HL-60 (cell line): ENCODE measurements at places on chromosomes 12 and 14.
A peak's percentile ranks its signal among the peaks of the same experiment; 100 is the strongest.

DNA sequence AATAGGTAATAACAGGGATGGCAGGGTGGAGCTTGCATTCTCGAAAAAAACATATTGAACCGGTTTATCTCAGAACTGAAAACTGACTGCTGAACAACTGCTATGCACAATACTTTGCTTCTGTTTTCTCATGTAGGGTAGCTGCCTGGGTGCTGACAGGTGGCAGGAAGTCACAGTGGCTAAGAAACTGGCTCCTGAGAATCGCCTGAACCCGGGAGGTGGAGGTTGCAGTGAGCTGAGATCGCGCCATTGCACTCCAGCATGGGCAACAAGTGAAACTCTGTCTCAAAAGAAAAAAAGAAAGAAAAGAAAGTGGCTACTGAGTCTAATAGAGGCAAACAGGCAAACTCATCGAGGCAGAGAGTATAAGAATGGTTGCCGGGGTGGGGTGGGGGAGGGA is 113.1 kb downstream of the CCDC60 start:
- no peak for DNase-seq

- DNase-seq: no peak
Observed at GRCh38 chr12:115953450-115953849, 324.0 kb downstream of the MED13L start.

- peak; percentile 37 for DNase-seq
Observed at GRCh38 chr14:75578102-75578785, at the start of gene FLVCR2. FLVCR2 (plus strand) TSS chr14:75578620; CDS start chr14:75578973, 353 bp downstream.

- DNase-seq: no peak
Observed at GRCh38 chr14:92625213-92625612, 111.6 kb downstream of the RIN3 start.

DNA sequence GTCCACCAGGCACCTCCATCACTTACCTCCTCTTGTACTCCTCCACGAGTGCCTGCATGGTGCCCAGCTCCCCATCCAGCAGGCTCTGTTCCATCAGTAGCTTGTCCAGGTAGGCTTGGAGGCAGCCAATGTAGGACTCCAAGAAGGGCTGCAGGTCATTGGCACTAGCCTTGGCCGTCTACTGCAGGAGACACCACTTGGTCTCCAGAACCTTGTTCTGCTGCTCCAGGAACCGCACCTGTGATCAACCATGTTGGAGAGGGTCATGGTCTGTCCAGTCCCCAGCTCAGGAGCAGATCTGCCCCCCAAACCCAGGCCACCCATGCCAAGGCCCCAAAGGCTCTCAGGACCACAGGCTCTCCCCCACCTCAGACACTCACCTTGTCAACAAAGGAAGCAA is 23.9 kb downstream of the KRT76 start:
- DNase-seq: no peak

- DNase-seq: peak; percentile 96
Observed at GRCh38 chr12:132488127-132489077, 1.5 kb upstream of the FBRSL1 start.

DNA sequence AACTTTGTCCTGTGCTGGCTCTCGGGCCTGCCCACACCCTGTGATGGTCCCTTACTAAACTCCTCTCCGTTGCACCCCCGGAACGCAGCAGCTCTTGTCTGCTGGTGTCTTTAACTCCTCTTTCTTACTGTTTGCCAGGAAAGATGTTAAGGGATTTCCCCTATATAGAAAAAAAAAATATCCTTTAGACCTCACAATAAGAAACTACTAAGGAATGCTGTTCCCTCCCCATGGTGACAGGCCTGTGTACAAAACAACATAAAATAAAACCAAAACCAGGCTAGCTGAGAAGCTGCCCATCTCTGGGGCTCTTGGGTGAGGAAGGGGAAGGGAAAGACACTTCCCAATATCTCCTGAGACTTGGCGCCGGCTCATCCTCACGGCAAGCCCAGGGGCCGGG is 95.4 kb downstream of the CHGA start:
- DNase-seq: no peak

DNA sequence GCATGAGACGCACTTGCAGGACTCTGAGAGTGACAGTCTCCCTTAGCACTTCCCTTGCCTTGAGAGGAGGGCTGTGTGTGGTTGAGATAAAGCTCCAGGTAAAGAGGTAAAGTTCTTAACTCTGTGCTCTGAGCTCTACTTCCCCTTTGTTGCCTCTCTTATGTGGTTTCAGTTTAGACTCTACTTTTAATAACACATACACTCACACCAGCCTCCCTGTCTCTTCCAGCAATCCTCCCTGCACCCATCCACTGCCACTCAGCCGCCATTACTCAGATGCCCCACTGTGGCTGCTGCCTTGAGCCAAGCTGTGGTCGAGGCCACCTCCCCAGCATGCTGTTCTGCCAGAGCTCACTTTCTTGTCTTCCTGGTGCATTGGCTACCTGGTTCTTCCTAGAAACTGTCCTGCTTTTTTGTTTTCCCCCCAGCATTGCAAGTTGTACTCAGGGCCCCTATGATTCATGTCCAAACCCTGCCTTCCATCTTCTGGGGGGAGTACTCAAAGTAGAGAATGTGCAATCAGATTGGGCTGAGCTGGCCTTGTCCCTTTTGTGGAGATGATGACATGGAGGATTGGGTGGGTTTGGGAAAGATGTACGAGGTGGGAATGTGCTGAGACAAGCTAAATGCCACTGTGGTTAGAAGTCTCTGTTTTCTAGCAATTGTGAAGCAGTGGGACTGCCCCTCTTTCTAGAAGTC is 115.5 kb upstream of the PARP11 start:
- DNase-seq: peak; percentile 26

GRCh38 chr14:68690089-68690958 is 102.5 kb downstream of the ZFP36L1 start:
- no peak for DNase-seq

- no peak for DNase-seq
Observed at GRCh38 chr12:3892631-3893030, 19.4 kb upstream of the PARP11 start.

- DNase-seq: no peak
Observed at GRCh38 chr12:67091678-67092077, 177.5 kb upstream of the CAND1 start.

- DNase-seq: no peak
Observed at GRCh38 chr14:103489621-103490020, 33.0 kb downstream of the CKB start.

DNA sequence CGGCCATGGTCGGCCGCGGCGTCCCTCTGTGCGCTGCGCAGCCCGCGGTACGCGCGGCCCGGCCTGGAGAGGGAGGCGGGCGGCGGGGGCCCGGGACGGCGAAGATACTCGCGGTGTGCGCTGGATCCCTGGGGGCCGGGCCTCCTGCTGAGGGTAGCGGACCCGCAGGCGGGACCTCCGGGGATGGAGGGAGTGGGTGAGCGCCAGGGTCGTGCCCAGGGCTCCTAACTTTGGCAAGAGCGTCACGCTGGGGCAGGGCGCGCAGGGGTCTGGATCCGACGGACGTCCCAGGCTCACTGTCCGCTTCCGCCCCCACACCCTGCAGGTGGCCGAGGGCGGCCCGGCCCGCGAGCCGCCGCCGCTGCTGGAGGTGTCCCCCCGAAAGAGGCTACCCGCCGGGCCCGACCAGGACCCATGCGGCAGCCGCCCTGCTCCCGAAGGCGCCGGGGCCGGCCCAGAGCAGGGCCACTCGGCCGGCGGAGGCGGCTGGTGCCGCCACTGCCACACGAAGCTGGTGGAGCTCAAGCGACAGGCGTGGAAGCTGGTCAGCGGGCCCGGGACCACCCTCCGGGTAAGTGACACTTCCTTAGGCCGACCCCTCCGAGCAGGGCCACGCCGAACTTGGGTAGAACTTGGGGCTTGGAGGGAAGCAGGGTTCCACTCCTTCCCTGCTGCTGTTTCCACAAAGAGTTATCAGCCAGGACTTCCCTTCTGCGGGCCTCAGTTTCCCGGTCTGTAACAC is 502 bp downstream of the KIF26A start:
- DNase-seq: no peak

GRCh38 chr14:104505085-104506074 is 74.2 kb upstream of the C14orf180 start:
- DNase-seq: no peak

DNA sequence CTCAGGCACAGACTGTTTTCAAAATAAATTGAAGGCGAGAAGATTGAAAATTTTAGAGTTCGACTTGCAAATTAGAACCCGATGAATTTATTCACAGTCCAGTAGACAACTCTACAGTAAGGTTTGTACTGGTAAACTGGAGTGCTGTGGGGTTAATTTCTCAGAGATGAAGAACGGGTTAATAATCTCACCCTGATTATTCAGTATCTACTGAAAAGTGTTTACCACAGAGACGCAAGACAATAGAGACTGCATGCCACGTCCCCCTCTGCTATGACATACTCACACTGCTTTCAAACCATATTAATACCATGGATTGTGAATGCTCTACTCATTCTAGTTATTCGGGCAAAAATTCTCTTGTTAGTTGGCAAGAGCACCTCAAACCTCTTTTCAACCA is 36.1 kb downstream of the CFL2 start:
- no peak for DNase-seq

- no peak for DNase-seq
Observed at GRCh38 chr14:62691647-62692489, 353.4 kb downstream of the KCNH5 start.

GRCh38 chr14:36556811-36557433 is 25.5 kb downstream of the NKX2-8 start:
- DNase-seq: no peak

DNA sequence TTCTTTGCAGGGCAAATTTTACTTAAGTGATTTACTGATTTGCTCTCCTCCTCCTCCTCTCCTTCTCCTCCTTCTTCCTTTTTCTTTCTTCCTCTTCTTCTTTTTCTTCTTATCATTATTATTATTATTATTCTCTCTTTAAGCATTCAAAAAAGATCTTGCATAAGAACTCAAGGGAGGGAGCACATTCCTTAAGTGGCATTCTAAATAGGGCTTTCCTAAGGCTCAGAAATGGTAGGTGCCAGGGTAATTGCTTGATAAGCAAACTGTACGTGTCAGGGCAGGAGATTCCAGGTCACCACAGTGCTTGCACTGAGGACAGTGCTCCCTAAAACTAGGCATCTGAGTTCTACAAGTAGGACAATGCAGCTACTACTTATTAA is 92.4 kb downstream of the SPTSSA start:
- DNase-seq: no peak

DNA sequence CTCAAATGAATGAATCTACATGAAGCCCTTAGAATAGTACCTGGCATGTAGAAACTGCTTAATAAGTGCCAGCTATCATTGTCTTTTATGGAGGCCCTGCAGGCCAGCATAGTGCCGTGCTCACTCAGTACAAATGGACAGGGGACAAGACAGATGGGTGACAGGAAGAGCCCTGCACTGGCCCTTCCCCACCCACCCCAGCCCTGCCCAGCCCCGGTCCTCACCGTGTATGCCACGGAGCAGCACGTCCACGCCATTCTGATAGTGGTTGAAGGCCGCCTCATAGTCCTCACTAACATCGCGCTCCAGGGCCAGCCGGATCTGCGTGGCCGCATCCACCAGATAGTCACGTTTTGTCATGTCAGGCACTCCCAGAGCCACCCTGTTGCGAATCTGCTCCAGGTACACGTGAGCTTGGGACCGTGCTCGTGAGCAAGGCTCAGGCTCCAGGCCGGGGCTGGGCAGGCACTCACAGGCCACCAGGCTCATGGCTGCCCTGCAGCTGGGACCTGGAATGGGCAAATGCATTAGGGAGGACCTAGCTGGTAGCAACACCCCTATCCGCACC is 1.9 kb downstream of the RPS6KL1 start:
- DNase-seq: no peak

DNA sequence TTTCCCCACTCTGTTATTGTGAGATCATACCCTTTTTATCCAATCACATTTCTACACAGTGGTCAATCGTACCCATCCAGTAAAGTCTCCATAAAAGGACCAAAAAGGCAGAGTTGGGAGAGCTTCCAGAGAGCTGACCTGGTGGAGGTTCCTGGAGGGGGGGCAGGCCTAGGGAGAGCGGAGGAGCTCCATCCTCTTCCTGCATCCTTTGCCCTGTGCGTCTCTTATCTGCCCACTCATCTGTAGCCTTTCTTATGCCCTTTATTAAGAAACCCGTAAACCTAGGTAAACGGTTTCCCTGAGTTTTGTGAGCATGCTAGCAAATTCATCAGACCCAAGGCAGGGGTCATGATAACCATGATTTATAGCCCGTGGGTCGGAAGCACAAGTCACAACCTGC is 26.2 kb downstream of the EVL start:
- no peak for DNase-seq

- no peak for DNase-seq
Observed at GRCh38 chr12:105025890-105026289, 39.8 kb downstream of the NOPCHAP1 start.

DNA sequence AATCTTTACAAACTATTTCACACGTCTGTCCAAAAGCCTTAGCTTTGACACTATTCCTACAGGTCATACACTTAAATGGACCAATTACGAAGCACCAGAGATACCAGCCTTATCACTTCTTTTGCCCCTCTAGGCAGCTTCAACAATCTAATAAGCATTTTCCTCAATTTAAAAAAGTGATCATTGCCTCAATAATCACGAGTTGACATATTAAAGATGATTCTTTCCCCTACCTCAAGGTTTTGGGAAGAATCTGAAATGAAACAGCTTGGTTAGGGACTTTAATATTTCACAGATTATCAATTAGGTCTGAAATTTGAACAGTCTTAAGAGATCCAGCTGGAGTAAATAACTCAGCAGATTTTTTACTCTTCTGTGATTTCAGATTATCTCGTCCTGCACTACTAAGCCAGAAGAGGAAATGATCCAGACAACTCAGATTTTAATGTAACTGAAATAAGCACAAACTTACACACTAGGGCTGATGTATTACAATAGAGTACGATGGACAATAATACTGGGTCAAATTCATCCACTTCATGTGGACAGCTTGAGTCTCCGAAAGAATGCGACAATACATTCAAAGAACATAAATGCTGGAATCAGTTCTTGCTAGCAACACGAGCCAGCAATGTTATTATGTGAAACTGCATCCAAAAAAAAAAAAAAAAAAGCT is 15.9 kb downstream of the UBE2N start:
- DNase-seq: no peak

- DNase-seq: no peak
Observed at GRCh38 chr12:57214398-57214781, 2.2 kb upstream of the NXPH4 start.

DNA sequence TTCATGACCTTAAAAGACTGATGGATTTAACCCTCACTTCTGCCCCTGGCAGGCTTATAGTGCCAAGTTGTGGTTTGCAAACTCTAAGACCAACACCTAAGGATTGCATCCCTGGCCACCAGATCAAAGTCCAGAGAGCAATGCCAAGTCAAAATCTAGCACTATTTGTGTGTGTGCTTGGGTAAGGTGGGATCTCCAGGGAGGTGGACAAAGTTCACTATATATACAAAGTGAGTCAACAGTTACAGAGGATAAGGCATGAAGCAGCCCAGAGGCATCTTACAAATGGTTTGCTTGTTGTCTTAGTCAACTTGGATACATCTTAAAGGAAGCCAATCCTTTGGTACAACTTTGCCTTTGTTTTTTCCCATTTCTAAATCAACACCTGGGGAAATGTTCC is 137.3 kb downstream of the MSRB3 start:
- no peak for DNase-seq

DNA sequence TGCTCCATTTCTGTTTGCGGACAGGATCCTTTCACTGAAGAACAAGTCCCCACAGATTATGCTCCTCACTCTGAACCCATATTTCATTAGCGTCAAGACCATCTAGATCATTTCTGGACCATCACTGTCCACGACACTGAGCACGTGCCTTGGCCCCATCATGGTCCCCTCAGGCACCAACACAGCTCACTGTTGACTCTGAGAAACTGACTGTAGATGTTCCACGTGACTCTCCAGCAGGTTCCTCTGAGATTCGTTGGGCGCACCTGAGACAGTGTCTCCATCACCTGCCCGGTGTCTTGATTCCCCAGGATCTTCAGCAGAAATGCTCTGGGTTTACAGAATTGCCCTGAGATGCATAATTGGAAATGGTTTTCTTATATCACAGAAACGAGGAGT is 985.4 kb downstream of the TMEM121 start:
- no peak for DNase-seq
